ENCODE measurements at places on chromosomes 3 and 15.
A peak's percentile ranks its signal among the peaks of the same experiment; 100 is the strongest.

DNA sequence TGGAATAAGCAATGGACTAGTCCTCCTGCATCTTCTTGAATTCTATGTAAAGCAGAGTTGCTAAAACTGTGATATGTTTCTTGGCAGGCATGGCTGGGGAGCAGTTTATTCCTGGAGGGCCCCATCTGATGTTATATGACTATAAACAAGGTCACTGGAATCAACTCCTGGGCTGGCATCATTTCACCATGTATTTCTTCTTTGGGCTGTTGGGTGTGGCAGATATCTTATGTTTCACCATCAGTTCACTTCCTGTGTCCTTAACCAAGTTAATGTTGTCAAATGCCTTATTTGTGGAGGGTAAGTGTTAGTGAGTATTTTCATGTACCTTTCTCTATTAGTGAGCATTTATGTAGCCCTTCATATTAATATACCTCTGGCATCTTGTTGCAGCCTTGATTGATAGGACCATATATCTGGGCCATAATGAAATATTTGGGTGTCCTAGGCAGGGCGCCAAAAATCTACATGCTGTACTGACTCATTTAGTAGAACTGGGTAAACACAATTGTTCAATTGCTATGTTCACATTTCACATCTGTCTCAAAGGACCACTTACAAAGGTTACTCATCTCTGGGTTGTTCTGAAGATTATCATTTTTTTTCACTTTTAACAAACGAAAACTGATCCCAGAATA lies 52.6 kb upstream of the ADGRG7 start:
- peak; percentile 17 for DNase-seq

- no peak for DNase-seq
Measured at GRCh38 chr3:188553569-188553968, 399.6 kb downstream of the LPP start.

- DNase-seq, result no peak
Measured at GRCh38 chr3:71964170-71964569, 179.2 kb upstream of the PROK2 start.

DNA sequence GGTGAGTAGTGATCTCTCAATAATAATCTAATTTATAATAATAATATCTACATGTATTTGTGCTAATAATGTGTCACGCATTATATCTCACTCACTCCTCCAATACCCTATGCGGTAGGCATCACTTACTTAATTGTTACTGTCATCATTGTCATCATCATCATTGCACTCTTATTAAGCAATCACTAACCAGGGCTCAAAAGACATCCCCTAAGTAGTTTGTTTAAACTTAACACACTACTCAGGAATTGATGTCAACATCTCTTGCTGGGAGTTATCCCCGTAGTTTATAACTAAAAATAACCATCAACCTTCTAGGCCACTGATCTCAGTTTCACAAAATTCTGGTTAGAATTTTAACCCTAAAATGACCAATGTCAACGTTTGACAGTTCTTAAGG lies 56.8 kb upstream of the ICE2 start:
- no peak for DNase-seq

GRCh38 chr15:64751464-64751863 lies 23.9 kb downstream of the RBPMS2 start:
- DNase-seq, result no peak

DNA sequence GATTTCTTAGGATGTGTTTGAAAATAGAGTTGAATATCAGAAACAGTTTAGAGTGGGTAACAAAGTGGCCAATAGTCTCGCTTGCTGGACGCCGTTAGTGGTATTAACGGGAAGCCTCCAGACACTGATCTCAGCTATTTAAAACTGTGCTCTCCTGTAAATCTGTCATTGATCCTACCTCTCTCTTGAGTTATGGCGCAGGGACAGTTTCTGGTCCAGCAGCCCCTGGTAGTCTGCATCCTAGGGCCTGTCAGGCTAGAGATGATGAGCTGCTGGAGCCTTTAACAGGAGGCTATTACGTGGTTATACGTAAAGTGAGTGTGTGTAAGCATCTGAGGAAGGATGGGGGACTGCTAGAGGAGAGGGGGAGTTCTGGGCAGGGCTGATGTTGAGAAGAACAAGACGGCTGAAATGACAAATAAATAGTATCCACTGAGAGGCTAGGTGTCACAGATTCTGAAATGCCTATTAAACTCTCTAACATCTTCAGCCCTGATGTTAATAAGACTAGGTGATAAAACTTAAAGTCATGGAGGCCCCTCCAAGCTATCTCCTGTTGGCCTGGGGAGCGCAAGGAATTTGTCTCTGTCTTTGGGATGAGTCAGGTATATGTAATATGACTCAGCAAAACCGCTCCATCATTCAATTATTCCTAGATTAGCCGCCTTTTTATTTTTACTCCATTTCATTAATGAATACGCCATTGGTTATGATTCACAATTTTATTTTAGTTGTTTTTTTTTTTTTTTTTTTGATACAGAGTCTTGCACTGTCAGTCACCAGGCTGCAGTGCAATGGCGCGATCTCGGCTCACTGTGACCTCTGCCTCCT lies 155.7 kb downstream of the GREM1 start:
- DNase-seq, result no peak

DNA sequence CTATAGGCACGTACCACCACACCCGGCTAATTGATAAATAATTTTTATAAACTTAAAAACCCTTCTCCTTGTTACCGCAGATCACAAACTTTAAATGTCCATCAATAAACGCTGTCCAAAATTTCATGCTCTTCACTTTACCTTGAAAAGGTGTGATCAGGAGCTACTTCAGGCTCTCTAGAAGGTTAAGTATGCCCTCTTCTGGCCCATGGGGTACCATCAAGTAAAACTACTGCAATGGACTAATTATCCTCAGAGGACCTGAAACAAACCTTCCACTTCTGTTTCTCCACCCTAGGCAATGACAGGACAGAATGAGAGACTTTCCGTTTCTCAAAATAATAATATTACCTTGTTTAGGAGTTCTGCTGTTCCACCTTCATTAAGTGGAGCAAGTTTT lies 9.2 kb downstream of the LZTFL1 start:
- peak; percentile 39 for DNase-seq

GRCh38 chr15:69391046-69391757 lies 22.9 kb upstream of the KIF23 start:
- DNase-seq, result no peak

- no peak for DNase-seq
Measured at GRCh38 chr3:152611905-152612304, 223.0 kb upstream of the P2RY1 start.

DNA sequence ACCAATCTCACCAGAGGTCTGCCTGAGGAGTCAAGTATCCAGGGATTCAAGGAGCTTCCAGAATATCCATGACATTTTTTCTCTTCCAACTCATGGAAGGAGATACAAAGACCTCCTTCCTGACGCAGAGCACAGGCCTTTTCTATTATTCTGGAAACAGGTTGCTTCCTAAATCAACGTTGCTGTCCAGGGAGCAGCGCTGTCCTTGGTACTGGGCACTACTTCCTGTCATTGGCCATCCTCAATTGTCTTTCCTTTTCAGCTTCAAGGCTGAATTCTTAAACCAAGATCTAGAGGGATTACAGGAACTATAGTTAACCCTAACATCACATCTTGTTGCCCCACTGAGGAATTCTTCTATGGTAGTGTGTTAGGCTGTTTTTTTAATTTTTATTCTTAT lies 50.4 kb upstream of the TBC1D21 start:
- DNase-seq, result peak; percentile 35

DNA sequence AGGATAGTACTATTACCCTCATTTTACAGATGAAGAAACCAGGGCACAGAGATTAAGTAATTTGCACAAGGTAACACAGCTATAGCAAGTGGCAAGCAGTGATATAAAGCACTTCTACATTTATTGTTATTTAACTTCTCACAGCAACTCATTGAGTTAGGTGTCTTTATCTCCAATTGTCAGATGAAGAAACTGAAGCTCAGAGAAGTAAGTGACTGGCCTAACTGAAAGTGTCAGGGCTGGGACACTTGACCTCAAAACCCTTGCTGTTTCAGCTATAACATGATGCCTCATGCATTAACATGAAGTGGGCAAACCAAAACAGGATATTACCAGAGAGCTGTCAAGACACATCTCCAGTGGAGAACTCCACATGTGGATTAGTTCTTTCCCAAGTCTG lies 65.8 kb upstream of the LEKR1 start:
- DNase-seq, result peak; percentile 73

DNA sequence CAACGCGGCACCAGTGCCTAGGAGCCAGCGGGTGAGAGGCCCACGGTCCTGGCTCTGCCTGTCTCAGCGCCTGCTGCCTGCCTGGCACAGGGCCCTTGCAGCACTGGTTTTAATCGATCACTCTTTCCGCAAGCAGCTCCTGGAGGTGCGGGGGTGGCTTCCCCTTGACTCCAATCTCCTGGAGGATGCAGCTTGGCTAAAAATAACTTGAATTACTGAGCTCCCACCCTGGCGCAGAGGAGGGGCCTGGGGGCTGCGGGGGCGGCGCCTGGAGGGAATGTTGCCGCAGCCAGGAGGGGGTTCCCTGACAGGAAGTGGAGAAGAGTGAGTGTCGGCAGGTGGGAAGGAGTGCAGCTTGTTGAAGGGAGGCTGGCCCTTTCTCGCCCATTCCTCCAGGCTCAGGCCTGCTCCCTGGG lies 9.9 kb upstream of the RPL29 start:
- no peak for DNase-seq

DNA sequence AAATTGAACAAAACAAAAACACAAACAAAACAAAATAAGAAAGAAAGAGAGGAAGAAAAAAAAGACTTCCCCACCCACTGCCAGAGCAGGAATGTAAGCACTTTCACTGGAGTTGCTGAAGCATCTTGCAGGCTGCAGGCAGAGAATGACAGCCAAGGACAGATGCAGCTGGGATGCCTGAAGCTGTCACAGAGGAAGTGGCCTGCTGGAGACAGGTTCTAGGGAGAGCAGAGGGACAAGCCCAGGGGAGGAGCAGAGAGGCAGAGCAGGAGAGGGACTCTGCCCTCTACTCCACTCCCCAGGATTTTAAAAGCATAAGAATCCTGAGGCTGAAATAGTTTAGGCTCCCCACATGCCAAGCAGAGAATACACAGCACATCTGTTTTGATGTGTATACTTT lies 326.2 kb downstream of the TUSC7 start:
- DNase-seq, result no peak

DNA sequence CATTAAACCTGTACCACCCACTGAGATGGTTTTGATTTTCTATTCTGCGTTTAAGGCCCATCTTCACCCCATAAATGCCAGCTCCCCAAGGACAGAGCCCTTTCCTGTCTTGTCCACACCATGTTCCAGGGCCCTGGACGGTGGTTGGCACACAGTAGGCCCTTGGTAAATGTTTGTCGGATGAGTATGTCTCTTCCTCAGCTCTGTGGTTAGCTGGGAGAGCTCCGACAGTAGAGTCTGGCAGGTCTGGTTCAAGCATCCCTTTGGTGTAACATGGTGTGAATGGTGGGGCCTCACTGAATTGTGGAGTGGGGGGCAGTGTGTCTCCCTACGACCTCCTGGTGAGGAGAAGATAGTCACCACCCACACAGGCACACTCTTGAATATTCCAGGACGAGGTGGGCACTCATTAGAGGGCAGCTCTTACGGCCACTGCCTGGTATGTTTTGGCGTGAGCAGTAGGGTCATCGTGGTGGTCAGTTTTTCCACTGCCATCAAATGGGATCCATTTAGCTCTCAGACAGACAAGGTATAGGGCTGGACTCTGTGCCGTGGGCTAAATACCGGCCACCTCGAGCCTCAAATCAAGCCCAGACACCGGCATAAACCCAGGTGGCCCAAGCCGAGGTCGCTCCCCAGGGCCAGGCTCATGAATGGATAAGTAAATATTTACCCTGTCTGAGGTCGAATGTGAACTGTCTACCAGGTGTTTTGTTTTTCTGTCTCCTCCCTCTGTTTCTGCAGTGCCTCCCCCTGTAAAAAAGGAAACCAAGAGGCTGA lies 61.3 kb downstream of the SMAD3 start:
- no peak for DNase-seq

GRCh38 chr3:59385547-59385946 lies 335.7 kb upstream of the CFAP20DC start:
- no peak for DNase-seq

- DNase-seq, result no peak
Measured at GRCh38 chr15:62624547-62625378, 417.8 kb upstream of the TPM1 start.

DNA sequence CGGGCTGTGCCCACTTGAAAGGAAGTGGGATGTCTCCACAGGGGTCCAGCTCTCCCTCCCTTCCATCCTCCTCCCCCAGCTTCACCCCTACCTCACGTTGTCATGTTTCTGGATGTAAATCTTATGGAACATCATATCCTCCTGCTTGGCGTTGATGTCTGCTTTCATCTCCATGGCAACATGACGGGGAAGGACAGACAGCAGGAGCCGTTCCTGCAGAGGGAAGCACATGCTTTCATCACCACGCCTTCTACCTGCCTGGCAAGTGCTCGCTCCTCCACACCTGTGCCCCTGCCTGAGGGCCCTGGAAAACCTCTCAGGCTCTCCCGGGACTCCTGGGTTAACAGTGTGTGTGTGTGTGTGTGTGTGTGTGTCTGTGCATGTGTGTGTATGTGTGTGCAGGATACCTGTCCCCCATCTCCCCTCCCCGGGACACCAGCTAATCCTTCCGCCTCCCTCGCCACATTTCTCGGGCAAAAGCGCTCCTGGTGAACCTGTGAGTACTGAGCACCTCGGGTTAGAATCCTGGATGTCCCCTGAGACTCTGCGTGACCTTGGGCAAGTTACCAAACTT lies 101.1 kb downstream of the ADCY5 start:
- DNase-seq, result no peak

GRCh38 chr15:77031376-77032050 lies 36.6 kb downstream of the PSTPIP1 start:
- DNase-seq, result peak; percentile 84

- DNase-seq, result peak; percentile 44
Measured at GRCh38 chr15:82130248-82130647, 84.4 kb upstream of the MEX3B start.

- no peak for DNase-seq
Measured at GRCh38 chr3:62065985-62066693, 307.2 kb downstream of the FEZF2 start.

DNA sequence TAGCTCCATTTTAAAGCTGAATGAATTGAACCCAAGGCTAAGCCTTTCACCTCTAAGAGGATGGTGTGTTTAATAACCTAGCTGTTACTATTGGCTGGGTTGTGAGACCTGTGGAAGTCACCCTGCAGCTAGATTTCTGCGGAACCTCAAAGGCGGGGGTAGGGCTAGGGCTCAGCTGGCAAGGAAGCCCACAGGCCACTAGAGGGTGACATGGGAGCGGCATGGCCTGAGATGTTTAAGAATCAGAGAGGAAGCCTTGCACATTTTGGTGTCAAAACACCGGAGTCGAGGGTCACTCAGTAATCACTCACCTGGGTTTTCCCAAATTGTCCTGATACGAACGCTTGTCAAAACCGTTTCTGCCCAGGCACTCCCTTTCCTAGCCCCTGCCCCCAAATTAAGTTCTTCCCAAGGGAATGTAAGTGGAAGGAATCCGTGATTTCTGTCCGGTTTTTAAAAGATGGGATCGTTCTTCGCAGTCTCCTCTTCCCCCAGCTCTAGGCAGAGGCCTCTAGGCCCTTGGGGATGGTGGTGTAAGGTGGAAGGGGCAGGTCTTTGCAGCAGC lies 3.8 kb upstream of the ACAD9 start:
- DNase-seq, result peak; percentile 92

DNA sequence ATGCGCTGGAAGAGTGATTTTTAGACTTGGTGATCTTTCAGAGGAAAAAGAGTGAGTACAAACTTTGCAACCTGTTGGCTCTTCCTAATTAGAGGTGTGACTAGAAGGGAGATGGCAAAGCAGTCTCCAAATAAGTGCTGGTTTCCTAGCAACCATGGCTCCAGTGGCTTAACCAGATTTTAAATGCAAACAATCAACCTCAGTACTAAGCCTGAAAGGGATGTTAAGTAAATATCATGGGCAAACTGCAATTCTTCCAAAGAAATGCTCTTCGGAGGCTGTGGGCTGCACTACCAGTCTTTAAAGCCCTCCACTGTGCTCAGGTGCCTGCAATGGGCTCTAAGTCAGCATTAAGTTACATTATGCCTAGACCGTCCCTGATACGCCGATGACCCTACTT lies 678.1 kb upstream of the CCDC54 start:
- no peak for DNase-seq

All from hematopoietic multipotent progenitor cell treated with erythropoietin and hydrocortisone succinate and interleukin-3 and kit ligand, for 4 days (in vitro differentiated cells).